ENCODE measurements at places on chromosomes 5 and 9.

- no peak for DNase-seq
These were observed 82.6 kb upstream of the GRHPR start for GRCh38 chr9:37339923-37340322.

DNA sequence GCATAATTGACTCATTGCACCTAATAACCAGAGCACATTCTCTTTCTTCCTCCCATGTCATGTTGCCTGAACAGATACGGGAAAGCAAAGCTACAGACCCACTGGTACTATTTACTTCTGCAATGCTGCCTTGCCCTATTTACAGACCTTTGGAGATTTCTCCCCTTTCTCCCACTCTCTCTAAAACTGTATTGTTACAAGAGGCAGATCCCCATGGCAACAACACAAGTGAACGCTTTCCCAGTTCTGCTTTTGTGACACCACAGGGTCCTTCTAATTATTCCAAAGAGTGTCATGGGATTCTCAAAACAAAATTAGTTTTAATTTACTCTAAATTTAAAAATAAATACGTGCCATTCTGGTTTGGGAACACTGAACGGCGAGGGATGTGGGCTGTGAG lies 104.7 kb downstream of the KCTD16 start:
- DNase-seq = no peak

- DNase-seq = peak; percentile 18
These were observed 15.9 kb upstream of the SYNPO start for GRCh38 chr5:150624334-150625163.

GRCh38 chr5:146574713-146575112 lies 58.7 kb upstream of the GPR151 start:
- DNase-seq = no peak

- DNase-seq = no peak
These were observed 122.3 kb downstream of the VAV2 start for GRCh38 chr9:133869674-133870405.

DNA sequence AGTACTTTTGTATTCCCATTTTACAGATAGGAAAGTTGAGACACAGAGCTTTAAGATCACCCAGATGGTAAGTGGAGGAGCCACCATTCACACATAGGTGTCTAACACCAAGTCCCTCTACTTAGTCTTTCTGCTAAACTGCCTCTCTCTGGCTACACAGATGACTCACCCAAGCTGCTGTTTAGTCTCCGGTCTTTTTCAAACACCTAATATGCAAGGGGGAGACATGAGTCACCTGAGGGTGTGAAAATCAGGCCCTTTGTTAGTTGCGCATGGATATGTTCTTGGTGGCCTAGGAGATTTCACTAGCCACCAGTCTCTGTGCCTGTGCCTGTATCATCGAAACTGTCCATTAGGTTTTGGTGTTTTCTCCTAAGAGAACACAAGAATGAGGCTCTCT lies 117.8 kb downstream of the MAST4 start:
- DNase-seq = no peak

DNA sequence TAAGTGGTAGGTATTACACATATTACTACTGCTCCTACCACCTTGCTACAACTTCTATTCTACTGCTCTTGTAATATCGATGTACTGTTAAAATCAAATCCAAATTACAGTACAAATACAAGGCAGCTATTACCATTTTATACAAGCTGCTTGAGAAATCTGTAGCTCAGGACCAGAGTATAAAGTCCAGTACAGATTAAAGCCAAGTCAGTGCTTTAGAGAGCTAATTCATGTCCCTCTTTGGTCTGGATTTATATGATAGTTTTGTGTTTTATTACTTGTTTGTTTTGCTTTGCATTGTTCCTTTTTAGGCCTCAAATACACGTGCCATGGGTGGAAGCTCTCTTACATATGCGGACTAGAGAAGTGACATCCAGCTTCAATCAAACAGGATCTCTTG lies 75.8 kb downstream of the DPYSL3 start:
- no peak for DNase-seq

GRCh38 chr9:122016309-122016708 lies 76.8 kb downstream of the TTLL11 start:
- no peak for DNase-seq

DNA sequence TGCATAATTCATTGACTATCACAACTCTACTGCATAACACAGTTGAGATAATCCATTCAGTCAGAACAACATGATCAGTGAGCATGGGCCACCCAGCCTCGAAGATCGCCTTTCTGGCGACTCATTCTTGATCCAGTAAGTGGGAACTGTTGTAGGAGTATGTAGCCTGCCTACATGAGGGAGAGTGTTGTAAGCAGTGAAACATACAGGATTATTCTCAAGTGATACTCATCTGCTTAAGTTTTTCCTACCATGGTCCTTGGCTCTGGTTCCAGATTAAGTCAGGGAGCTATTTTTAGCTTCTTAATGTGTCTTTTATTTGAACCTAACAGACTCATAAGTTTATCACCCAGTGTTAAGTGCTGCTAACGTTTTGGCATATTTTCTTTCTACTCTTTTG lies 44.0 kb downstream of the TNPO1 start:
- no peak for DNase-seq

- no peak for DNase-seq
These were observed 393.9 kb upstream of the RIOK2 start for GRCh38 chr5:97576956-97577355.

GRCh38 chr9:70873506-70873905 lies 247.9 kb downstream of the TRPM3 start:
- DNase-seq = no peak

GRCh38 chr5:60473654-60474053 lies 226.3 kb downstream of the DEPDC1B start:
- DNase-seq = no peak

GRCh38 chr5:125372694-125373631 lies 626.5 kb upstream of the ZNF608 start:
- no peak for DNase-seq

DNA sequence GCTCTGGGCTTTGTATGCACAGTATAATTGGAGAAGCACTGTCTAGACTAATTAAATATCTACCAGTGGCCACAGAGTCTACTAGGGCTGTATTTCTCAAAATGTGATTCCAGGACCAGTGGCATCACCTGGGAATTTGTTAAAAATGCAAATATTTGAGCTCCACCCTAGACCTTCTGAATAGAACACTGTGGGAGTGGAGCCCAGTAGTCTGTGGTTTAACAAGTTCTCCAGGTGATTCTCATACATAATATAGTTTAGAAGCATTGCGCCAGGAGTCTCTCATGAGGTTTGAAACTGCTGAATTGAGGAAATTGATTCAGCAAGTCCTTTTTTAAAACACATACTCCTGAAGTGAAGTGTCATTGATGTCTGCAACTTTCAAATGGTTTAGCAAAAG lies 74.7 kb downstream of the FCHO2 start:
- no peak for DNase-seq

DNA sequence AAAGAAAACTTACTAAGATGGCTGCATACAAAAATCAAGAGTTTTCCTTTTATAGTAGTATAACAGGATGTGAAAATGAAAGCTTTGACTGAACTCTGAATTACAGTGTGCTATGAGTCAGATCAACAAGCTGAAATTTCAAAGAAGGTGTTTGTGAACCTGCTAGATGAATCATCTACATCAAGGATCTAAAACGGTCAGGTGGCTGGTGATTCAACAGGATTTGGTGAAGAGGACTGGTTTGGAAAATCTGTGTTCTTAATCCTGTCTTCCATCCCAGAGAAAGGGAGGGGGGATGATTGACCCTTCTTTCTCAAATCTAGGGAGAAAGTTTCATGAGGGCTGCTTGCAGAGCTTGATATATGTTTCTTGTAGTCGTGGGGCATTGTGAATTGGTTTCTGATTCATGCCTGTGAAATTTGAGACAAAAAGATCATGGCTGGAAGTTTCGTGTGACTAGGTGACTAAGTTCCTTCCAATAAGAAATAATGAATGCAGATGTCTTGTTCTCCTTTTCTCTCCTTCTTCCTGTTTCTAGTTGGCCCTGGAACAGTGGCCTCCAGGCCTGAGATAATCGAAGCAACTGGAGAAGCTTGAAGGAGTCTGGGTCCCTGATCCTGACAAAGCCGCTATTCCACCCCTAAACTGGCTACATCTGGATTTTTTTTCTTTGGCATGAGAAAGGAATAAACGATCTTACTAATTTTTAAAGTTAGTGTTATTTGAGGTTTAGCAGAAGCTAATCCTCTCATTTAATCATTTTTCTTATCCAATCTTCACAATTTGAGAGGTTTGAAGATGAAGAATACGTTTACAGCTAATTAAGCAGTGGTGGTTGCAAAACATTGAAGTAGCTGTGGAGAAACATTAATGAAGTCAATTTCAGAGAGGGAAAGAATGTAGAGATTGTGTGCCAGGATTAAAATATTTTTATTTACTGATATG lies 67.2 kb downstream of the MRPS30 start:
- DNase-seq = no peak

GRCh38 chr5:55160493-55161209 lies 680 bp downstream of the GPX8 start:
- no peak for DNase-seq

DNA sequence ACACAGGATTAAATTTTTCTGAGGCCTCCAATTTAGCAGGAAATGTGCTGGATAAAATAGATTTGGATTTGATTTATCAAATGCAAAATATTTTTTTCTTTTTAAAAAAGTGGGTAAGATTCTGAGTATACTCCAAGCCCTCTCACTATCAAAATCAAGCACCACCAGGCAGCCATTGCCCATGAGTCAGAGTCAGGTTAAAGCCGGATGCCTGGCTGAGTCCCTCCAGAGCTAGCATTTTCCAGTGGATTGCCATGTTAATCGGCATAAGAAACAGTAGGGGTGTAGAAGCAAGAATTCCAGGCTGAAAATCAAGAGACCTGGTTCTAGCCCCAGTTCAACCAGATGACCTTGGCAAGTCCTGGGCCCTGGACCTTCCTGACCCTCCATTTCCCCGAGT lies 85.3 kb downstream of the FAM114A2 start:
- no peak for DNase-seq

GRCh38 chr9:4879115-4879558 lies 86.4 kb downstream of the RCL1 start:
- no peak for DNase-seq

GRCh38 chr5:121628783-121629182 lies 222.9 kb upstream of the FTMT start:
- DNase-seq = no peak

GRCh38 chr9:111632695-111633388 lies 1.7 kb downstream of the DNAJC25 start:
- DNase-seq = no peak

DNA sequence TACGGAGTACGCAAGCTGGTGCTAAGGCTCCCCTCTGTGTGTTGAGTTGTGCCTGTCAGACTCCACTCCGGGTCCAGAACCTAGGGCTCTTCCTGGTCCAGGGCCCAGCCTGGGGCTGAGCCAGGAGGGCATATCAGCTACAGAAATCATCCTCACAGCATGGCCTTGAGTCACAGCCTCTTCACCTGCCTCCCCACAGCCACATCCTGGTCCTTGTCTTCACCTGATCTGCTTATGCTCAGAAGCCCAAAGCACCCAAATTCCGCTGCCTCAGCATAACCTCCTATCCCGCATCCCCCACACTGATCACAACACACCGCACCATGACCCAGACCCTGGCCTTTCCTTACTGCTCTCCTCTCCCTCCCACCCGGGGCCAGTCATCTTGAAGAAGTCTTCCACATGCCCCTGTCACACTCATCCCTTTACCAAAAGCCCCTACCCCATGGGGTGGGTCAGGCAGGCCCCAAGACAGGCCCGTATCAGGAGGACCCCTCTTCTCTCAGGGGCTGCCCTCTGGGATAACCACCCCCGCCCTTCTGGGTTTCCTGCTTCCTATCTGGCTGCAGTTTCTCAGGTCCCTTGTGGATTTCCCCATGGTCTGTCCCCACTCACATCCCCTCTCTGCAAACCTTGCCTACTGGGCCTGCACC lies 1.3 kb upstream of the IL3 start:
- no peak for DNase-seq

- DNase-seq = peak; percentile 16
These were observed 82.9 kb downstream of the CEMIP2 start for GRCh38 chr9:71685394-71685793.

DNA sequence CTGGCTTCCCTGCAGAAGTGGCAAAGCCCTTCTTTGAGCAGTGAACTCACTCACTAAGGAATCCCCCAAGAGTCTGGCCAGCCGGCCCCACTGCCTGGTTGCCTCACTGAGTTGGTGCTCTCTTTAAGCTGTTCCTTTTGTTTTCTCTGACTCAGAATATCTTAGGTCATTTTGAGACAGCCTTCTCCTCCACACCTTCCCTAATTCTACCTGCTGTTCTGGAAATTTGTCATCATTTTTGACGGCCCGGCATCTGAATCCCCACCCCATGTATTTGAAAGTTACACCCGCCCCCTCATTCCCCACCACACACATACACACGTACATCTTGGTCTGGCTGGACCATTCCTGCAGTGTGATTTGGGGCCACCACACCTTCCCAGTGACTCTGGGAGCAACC lies 41.8 kb downstream of the FGF1 start:
- DNase-seq = no peak

GRCh38 chr5:152403046-152403445 lies 2.0 kb downstream of the NMUR2 start:
- no peak for DNase-seq

DNA sequence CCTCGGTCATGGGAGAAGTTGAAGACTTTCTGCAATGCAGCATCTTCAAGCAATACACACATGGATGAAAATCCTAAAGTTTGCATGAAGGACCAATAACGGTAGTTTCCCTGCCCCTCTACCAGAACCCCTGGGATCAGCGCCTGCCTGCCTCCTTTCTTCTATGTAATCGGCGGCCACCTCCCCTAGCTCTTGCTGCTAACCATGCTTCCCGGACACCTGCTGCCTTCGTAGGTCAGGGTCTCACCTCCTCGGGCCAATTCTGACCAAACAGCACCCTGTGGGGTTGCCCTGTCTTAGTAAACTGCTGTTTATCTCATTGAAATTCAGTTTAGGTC lies 388 bp upstream of the MED10 start:
- no peak for DNase-seq

DNA sequence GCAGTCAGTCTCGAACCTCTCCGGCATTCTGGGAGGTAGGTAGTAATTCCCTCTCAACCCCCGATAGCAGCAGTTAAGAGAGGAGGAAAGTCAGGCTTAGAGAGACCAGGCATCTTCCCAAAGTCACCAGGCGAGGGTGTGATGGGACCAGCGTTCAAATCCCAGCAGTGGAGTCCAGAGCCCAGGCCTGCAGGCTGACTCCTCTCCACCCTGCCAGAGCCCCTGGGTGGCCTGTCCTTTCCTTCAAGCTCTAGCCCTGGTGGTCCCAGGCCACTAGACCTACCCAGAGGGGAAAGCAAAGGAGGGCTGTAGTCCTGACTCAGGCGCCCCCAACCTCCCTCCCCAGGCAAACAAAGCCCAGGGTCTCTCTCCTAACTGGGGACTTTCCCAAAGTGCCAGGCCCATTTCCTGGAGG lies 4.2 kb upstream of the NR5A1 start:
- DNase-seq = no peak

DNA sequence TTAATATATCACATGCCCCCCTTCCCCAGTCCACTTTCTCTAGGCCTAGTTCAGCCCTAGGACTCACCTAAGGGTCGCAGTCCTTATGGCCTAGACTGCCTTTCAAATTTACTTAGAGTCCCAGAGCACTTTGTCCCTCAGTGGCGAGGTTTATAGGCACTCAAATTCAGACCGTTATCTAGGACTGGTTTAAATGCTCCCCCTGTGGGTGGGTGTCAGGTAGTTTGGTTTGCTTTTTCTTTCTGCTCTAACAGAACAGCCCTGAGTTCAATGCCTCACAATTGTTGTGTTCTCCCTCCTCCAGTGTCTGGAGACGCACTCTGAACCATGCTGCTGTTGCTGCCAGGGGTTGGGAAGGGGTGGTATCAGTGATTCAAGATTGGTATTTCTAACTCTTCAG lies 317.1 kb downstream of the MAT2B start:
- no peak for DNase-seq
